ENCODE measurements at places on chromosomes 3 and 15.

DNA sequence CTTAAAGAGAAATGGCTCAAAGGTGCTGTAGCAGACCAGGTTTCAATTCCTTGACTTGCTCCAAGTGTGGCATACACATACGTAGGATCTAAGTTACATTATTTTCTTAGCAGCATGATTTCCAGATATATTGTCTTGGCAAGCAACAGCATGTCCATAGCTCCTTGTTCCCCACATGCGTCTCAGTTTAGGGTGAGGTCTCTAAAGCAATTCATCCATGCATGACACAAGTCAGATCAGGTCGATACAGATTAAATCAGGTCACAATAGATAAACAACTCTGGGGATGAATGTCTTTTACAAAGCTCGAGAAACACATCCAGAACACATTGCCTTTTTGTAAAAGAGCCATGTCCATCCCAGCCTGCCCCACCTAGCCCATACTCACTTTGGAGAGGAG lies 108.9 kb upstream of the ABHD17C start:
- DNase-seq, result no peak

GRCh38 chr3:73453666-73454065 lies 171.1 kb downstream of the PDZRN3 start:
- no peak for DNase-seq

DNA sequence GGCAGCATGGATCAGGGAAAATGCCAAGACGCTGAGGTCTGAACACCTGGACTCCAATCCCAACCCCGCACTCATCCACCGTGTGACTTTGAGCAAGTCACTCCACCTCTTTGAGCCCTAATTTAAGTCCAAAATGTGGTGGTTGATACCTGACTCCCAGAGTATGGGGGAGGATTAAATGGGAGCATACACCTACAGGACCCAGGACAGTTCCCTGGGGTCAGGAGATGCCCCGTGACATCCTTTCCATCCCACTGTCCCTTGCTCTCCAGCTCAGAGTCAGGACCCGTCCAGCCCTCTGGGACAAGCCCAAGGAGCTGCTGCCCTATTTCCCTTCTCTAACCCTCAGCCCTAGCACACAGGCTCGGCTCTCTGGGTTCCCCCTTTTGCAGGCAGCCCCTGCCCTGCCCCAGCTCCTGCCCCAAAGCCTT lies 276.4 kb downstream of the XXYLT1 start:
- DNase-seq, result no peak

GRCh38 chr15:39934397-39935071 lies 619 bp downstream of the EIF2AK4 start:
- DNase-seq, result no peak

- DNase-seq, result no peak
These were observed 123.8 kb upstream of the DAZL start for GRCh38 chr3:16728770-16729745.

DNA sequence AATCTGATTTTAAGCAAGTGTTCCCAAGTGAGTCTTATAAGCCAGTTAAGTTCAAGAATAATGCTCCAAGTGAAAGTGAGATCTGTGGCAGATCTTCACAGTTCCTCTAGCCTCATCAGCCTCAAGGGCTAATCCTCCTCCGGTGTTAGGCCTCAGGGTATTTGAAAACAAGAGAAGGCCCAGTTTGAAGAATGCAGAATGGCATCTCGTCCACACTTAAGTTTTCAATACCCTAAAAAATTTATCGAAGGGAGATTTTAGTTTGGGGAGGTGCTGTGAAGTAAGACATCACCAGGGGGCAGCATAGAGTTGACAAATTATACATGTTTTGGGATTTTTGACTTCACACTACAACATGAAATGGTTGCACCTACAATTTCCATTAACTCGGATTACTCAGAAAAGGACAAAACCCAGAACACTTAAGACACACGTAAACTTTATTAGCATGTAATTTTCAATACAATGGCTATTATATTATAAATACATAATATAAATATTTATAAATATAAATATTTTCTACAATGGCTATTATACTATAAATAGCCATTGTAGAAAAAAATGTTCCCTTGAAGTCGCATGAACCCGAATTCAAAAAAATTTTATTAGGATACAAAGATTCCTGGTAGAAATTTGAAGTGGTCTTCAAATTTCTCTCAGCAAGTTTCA lies 2.3 kb upstream of the TMEM266 start:
- DNase-seq, result peak; percentile 29

DNA sequence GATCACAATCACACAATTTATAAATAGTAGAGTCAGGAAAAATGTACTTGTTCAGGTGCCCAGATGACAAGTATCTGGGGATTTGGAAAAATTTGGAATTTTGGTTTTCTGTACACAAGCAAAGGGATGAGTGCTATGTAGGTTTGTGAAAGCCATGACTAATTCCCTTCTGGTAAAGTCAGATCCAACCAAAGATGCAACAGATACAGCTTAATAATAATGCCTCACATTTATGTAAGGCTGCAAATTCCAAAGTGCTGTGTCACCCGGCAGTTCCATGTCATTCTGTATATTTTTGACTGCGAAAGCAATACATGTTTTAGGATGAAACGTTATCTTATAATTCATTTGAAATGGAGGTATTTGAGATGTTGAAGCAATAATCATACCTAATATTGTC lies 102.7 kb upstream of the AGBL1 start:
- DNase-seq, result no peak

DNA sequence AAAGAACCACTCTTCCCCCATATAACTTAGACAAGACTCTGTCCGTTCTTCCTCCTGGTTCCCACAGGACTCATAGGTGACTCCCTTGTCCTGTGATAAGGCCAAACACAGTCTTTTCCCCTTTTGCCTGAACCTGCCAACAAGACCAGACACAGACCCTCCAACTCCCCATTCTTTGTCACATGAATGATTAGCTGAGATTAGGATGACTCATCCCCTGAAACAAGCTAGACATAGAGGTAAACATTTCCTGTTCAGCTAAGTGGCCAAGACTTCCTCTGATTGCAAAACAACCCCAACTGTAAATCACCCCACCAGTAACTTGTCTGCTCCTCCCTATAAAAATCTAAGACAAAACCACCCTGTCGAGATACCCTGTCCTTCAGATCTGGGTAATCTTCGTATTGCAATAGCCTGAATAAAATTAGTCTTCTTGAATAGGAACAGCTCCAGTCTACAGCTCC lies 11.4 kb upstream of the HTR3E start:
- DNase-seq, result no peak

DNA sequence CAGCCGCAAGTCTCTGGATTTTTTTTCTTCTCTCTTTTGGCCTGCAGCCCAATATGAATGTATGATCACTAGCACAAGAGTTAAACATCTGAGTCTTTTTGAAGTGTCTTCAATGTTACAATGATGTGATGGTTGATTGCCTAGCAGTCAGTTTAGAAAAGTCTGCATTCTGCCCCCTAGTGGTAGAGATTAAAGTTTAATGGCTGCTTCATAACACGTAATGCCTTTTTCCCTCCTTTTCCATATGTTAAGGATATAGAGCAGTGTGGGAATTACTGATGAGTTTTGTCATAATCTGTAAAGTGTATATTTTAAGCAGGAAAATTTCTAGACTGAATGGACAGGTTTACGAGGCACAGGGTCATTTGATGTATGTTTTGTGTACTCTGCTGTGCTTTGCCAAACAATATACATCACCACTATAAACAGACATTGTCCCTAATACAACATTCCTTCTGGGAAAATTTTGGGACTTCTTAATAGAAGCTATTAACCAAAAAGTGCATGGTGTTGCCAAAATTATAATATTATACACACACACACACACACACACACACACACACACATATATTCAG lies 1038.5 kb upstream of the NR2F2 start:
- no peak for DNase-seq
